Spleen (tissue), 13 donors: ENCODE measurements at places on chromosomes 4 and X. TPM values are rescaled to one million over a fixed set of nuclear protein-coding genes. Genes with fewer than 3 reads are reported as not detected.
A peak's percentile ranks its signal among the peaks of the same experiment; 100 is the strongest.

GRCh38 chr4:84916227-84916626, 50.3 kb downstream of the WDFY3 start:
- H3K27ac ChIP-seq = no peak overlapping the region
- no peaks in the 10 kb centered on the region for H3K36me3 ChIP-seq
- H3K4me1 ChIP-seq = peaks cover 14% of the 10 kb centered on the region

GRCh38 chr4:113636438-113636818, 125.1 kb downstream of the CAMK2D start:
- peak overlapping the region; percentile 30 for H3K4me3 ChIP-seq
- no peaks in the 10 kb centered on the region for H3K27me3 ChIP-seq
- H3K27ac ChIP-seq = no peak overlapping the region
- DNase-seq = no peak
- no peaks in the 10 kb centered on the region for H3K36me3 ChIP-seq
- peaks cover 60% of the 10 kb centered on the region for H3K4me1 ChIP-seq

The TDO2 gene
- 1.3 TPM for total RNA-seq

- H3K4me3 ChIP-seq = no peak overlapping the region
- DNase-seq = no peak
- H3K36me3 ChIP-seq = no peaks in the 10 kb centered on the region
- peaks cover 58% of the 10 kb centered on the region for H3K4me1 ChIP-seq
These were observed 50.0 kb downstream of the TET2 start for GRCh38 chr4:105196523-105197145.

- H3K36me3 ChIP-seq = no peaks in the 10 kb centered on the region
- H3K27me3 ChIP-seq = no peaks in the 10 kb centered on the region
- no peak for DNase-seq
- no peak overlapping the region for H3K27ac ChIP-seq
- H3K4me3 ChIP-seq = no peak overlapping the region
These were observed 95.2 kb upstream of the KLF3 start for GRCh38 chr4:38568768-38569167.

- H3K27me3 ChIP-seq = no peaks in the 10 kb centered on the region
- DNase-seq = no peak
- H3K27ac ChIP-seq = no peak overlapping the region
- H3K36me3 ChIP-seq = no peaks in the 10 kb centered on the region
These were observed 21.8 kb downstream of the FHL1 start for GRCh38 chrX:136168929-136169735.

GRCh38 chr4:82913305-82913704, 12.8 kb downstream of the THAP9 start:
- H3K27me3 ChIP-seq = no peaks in the 10 kb centered on the region
- H3K27ac ChIP-seq = no peak overlapping the region
- DNase-seq = no peak

DNA sequence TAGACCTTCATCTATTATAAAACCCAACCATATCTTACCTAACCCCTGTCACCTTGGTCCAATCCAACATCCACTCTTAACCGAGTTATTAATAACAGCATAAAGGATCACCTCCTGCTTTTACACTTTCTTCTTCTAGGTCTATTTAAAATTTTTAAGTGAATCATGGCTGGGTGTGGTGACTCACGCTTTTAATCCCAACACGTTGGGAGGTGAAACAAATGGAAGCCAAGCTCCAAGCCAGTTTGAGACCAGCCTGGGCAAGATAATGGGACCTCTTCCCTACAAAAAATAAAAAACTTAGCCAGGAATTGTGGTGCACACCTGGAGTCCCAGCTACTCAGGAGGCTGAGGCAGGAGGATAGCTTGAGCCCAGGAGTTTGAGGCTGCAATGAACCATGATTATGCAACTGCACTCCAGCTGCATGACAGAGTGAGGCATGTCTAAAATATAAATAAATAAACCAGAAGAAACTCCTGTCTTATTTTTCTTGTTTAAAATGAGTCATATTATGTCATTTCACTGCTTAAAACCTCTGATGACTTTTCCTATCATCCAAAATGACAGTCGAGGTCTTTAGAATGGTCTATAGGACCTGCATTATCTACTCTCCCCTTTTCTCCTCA, 188.4 kb downstream of the GASK1B start:
- H3K4me1 ChIP-seq = no peaks in the 10 kb centered on the region
- H3K27ac ChIP-seq = no peak overlapping the region
- no peak for DNase-seq
- no peaks in the 10 kb centered on the region for H3K36me3 ChIP-seq
- H3K4me3 ChIP-seq = no peak overlapping the region
- H3K27me3 ChIP-seq = no peaks in the 10 kb centered on the region

GRCh38 chr4:138115053-138115452, 127.1 kb downstream of the SLC7A11 start:
- no peaks in the 10 kb centered on the region for H3K36me3 ChIP-seq
- no peak overlapping the region for H3K4me3 ChIP-seq
- H3K27me3 ChIP-seq = no peaks in the 10 kb centered on the region
- peaks cover 8% of the 10 kb centered on the region for H3K4me1 ChIP-seq
